ENCODE measurements at places on chromosomes 4 and X. TPM values are rescaled to one million over a fixed set of nuclear protein-coding genes. Genes with fewer than 3 reads are reported as not detected.
A peak's percentile ranks its signal among the peaks of the same experiment; 100 is the strongest.

BCORL1 gene
- 9.1 TPM for total RNA-seq

RTL9 gene
- 0.56 TPM for total RNA-seq

STPG2 gene
- total RNA-seq: 0.45 TPM

PSAPL1 gene
- not detected for total RNA-seq

UNC5C gene
- total RNA-seq: 3.2 TPM

DNA sequence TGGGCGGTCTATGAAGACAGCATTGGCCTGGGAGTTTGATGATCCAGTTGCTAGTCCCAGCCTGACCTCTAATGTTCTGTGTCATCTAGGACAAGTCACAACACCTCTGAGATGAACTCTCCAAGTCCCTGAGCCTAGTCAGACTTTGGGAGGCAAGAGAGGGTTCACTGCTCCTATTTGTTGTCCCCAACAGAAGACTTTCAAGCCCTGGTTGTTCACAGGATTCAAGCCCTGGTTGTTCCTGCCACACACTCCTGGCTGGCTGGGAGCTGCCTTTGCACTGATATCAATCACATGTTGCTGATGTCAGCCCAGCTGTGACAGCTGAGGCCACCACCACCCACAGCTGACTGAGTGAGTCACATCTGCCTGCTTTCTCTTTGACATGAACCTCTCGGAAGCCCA is 253.2 kb upstream of the RASGEF1B start:
- no peaks in the 10 kb centered on the region for H3K27me3 ChIP-seq
- DNase-seq: peak; percentile 44
- H3K4me1 ChIP-seq: peaks cover 14% of the 10 kb centered on the region
- no peaks in the 10 kb centered on the region for H3K36me3 ChIP-seq
- no peak overlapping the region for H3K4me3 ChIP-seq
- no peak overlapping the region for H3K27ac ChIP-seq

DNA sequence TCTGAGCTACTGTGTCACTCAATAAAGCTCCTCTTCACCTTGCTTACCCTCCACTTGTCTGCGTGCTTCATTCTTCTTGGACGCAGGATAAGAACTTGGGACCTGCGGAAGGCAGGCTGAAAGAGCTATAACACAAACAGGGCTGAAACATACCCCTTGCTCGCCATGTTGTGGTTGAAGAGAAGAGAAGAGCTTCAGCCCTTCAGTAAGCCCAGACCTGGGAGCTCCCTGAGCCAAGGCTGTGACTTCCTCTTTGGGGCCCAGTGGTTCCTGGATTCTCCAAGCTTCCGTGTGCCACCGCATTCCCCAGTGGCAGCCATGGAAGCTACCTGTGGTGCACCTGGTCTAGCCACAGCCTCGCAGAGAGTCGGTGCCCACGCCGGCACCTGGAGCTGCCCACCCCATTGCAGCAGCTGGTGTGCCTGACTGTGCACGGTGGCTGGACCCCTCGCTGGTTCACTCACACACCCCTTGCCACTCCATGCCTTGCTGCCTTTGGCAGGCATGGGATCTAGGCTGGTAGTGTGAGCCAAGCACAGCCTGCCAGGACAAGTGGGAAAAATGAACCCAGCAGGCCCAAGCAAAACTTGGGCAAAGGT is 160.6 kb downstream of the EVC2 start:
- H3K4me1 ChIP-seq: no peaks in the 10 kb centered on the region
- H3K36me3 ChIP-seq: no peaks in the 10 kb centered on the region

- no peaks in the 10 kb centered on the region for H3K27me3 ChIP-seq
- no peak overlapping the region for H3K4me3 ChIP-seq
- H3K27ac ChIP-seq: no peak overlapping the region
These were observed 163.9 kb downstream of the KDR start for GRCh38 chr4:54961357-54961975.

DNA sequence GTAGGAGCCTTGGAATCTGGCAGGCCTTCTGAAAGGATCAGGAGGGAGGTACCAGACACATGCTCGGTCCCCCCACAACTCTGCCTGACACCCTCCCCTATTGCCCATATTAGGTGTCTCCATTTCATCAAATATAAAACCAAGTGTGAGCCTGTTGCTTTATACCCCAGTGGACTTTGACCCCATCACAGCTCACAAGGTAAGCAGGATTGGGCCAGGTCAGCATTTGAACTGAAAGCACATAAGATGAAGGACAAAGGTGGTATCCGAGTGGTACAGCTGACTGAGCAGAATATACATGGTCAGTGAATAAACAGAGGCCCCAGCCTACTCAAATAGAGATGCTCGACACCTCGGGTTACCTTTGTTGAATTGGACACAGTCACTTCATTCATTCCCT is 20.0 kb downstream of the SLC25A43 start:
- H3K27ac ChIP-seq: no peak overlapping the region
- no peaks in the 10 kb centered on the region for H3K27me3 ChIP-seq
- H3K4me1 ChIP-seq: no peaks in the 10 kb centered on the region
- H3K4me3 ChIP-seq: no peak overlapping the region

DNA sequence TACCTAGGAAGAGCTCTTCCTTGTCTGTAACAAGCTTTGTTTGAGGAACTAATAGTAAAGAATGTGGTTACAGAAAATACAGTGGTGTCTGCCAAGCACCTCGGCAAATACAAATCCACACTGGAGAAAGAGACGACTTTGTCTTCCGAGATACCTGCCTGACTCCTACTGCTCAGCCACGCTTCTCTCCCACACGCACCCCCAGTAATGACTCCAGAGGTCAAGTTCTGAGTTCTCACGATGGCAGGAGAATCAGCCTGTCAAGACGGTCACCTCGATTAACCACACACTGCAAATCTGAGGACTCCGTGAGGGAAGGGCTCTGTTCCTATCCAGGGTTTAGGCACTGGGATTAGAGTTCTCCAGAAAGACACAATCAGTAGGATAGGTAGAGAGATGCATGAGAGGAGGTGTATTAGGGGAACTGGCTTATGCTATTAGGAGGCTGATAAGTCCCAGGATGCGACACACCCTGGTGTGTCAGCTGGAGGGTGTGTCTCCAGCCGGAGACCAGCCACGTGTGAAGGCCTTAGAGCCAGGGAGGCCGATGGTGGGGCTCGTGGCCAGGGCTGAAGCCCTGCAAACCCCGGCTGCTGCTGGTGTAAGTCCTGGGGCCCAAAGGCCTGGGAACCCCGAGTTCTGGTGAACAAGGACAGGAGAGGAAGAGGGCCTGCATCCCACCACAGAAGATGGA is 8.4 kb upstream of the TRIML2 start:
- no peak for DNase-seq
- no peaks in the 10 kb centered on the region for H3K4me1 ChIP-seq
- H3K27ac ChIP-seq: no peak overlapping the region
- H3K27me3 ChIP-seq: no peaks in the 10 kb centered on the region
- no peaks in the 10 kb centered on the region for H3K36me3 ChIP-seq
- no peak overlapping the region for H3K4me3 ChIP-seq
